ENCODE measurements at places on chromosomes 7 and 10.

GRCh38 chr7:8781166-8781565, 347.8 kb downstream of the NXPH1 start:
- no peak for DNase-seq

DNA sequence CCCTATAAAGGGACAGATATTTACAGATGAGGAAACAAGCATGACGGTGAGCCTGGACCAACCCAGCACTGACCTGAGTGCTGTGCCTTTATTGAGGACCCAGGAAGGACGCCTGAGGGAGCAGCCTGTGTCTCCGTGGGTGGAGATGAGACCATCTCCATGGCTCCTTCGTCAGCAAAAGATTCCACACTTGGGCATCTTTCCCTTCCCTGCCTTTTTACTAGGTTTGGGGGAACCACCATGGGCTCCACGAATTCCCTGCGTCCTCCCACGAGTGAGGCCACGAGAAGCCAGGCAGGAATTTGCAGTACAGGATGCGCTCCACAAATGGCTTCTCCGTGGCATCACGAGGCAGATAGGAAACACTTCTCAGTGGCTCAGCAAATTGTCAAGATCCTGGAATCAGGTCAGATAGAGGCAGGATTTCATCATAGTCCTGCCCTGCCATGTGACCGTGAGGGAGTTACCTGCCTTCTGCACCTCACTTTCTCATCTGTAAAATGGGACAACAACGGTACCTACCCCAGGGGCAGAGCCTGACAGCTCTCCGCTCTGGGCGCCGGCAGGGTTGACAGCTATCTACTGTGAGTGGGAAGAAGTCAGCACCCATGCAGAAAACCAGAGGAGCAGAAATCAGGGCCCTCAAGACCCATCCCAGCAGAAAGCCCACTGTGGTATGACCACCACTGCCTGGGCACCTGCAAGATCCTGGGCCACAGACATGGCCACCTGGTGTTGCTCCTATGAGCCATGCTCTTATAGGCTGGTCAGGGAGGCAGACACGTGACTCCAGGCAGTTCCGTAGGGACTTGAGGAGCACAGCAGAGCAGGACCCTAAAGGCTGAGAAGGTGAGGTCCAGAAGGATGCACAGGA, 80.1 kb downstream of the GRID1 start:
- no peak for DNase-seq

DNA sequence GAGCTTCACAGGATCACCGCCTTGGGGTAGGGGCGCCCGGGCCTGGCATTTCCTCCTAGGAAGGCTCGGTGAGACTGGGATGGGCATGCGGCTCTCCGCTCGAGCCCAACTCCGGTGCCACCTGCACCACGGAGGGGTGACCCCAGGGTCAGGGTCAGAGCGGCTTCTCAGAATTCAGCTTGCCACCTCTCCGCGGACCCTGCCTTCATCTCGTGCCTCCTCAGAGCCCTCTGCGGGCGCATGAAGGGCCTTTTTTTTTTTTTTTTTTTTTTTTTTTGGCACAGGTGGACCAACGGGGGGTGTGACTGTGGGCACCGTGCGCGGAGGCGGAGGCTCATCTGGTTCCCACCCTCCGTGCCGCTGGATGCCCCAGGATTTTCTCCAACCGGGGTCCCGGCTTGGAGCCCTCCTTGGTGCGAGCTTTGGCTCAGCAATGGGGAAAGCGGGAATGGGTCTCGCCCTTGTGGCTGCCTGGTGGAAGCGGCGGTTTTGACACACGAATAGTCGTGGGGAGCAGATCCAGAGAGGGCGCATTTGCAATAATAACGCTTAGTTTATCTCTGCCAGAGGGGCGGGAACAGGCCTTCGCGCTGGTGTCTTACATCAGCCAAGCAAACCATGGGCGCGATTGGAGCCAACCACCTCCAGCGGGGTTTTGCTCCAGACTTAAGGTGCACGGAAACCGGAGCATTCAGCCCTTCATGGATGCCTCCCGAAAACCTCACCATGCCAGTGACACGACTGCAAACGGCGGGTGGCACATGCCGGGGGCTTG, 5.0 kb upstream of the TNRC18 start:
- peak; percentile 85 for DNase-seq

GRCh38 chr10:70820976-70821750, 5.4 kb downstream of the SGPL1 start:
- no peak for DNase-seq

DNA sequence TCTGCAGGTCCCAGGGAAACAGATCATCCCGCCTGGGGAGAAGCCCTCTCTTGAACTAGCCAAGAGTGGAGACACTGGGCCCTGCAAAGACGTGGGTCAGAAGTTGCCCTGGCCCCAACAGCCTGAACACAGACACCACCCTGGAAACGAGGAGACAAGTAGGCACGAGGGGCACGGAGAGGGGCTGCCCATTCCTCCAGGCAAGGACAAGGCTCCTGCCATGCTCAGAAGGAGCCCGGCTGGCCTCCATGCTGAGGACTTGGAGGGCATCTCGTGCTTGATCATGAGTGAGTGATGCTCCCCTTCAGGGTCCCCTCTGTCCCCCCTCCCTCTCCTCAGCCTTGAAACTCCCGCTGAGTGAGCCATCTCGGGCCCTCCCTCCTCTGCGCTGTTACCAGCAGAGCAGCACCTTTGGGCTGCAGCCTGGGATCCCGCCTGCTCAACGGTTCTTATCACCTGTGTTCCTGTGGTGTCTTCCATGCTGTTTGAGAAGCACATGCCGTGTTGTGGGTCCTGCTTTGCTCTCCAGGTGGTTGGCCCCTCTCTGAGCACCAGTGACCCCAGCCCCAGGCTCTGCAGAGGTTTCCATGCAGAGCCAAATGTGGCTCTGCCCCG, 544.3 kb downstream of the TCERG1L start:
- no peak for DNase-seq

- no peak for DNase-seq
These were observed 50.5 kb downstream of the MALSU1 start for GRCh38 chr7:23349484-23350157.

DNA sequence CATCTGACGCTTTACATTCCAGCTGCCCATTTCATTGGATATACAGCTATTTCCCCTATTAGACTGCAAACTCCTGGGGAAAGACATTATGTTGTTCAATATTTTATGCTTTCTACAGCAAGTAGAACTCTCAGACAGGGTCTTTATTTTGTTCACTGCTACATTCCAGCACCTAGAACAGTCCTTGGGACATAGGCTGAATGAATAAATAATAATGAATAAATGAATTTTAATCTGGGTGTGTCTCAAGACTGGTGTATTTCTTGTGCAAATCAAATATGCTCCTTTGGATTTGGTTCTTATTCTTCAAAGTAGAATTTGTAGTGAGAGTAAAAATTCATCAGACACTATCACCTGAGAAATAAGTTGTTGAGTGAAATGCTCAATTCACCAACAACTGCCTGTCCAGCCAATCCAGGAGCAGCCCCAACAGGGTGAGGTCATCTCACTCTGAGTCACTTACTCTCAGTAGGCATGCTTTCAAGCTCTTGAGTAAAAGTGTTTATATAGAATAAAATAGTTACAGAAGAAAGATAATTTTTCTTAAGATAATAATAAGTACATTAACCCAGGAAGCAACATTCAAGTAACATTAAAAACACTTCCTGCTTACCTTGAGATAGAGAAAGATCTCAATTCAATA, 287.5 kb upstream of the NPVF start:
- no peak for DNase-seq

- no peak for DNase-seq
These were observed 359.8 kb downstream of the PCDH15 start for GRCh38 chr10:54441275-54441674.

- no peak for DNase-seq
These were observed 33.9 kb upstream of the SPOCK2 start for GRCh38 chr10:72122221-72122620.

DNA sequence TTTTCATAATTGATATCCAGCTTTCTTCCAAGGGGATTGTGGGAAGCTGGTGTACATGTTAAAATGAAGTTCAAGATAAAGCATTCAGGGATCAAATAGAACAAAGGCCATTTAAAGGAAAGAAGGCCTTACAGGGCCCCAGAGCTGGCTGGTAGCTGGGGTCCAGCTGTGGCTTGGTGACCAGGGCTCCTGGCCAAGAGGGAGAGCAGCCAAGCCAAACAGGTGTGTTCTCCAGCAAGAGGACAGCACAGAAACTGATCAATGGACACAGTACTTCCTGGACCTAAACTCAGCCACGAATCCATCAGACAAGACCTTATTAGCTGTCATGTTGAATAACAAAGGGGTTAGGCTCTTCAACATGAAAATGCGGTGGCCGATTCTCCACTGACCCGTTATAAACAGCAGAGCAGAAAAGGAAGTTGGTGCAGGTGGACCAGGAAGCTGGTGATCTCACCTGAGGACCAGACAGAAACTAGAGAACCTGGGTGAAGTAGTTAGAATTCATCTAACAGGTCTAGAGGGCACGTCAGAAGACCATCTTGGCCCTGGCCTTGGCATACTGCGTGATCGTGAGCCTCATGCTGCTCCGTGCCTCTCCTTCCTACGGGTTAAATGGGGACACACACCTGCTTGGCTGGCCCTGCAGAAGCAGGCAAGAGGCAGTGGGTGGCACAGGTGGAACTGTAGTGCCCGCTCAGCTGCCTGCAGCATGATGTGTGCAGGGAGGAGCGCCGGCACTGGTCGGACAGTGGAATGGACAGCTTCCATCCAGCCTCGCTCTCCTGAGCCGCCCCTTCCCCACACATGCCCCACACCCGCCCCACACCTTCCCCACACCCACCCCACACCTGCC, 53.8 kb downstream of the PARP12 start:
- no peak for DNase-seq

- DNase-seq = no peak
These were observed 23.5 kb downstream of the CPEB3 start for GRCh38 chr10:92267343-92267742.

DNA sequence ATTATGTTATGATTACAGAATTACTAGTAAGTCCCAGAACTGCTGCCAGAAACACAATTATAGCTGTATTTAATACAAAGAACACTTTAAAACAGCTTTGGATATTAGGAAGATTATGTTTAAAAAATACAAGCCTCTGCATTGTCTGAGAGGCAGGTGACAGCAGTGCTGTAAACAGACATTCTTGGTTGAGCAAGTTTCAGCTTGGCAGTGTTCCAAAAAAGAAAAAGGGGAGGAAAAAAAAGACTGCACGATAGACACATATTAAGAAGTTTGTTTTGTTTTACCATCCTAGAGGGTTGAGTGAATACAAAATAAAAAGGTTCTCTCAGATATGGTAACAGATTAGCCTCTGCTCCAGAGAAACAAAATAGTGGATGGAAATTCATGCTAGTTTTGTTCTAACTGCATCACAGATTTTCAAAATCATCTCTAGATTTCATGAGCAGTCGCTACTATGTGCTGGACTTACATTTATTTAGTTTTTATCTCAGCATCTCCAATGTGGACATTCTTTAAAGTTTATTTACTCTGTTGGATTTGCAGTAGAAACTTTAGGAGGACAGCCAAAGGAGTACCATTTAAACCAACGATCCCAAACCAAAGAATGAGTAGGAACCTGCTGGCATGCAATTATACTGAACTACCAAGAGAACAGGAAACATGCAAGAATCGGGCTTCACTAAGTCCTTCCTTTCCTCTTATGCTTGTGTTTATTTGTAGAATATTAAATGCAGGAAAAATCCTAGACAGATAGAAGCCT, 9.0 kb downstream of the FAM204A start:
- no peak for DNase-seq

- peak; percentile 80 for DNase-seq
These were observed 77.5 kb upstream of the CACUL1 start for GRCh38 chr10:118832241-118832651.

All from heart left ventricle (tissue), 16 donors.